Fibroblast of pulmonary artery (primary cell): ENCODE measurements at places on chromosomes 3 and 15.
A peak's percentile ranks its signal among the peaks of the same experiment; 100 is the strongest.

DNA sequence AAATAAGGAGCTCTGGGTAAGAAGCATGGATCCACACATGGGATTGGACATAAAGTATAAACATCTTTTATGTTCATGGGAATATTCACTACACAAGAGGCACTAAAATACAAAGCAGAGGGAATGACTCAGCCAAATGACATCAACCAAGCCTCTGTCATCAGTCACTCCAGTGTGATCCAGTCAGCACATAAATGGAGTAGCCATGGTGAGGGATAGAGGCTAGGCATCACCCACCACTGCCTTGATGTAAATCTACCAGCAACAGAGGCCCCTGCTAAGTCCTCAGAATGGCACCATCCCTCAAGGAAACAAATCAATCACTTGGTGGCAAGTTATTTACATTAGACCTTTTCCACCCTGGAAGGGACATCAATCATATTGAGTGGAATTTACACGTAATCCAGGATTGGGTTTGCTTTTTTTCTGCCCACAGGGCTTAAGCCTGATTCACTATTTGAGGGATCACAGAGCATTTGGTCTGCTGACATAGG lies 27.2 kb downstream of the VEPH1 start:
- peak; percentile 65 for DNase-seq

GRCh38 chr15:34993877-34994276 lies 5.8 kb upstream of the ZNF770 start:
- no peak for DNase-seq

DNA sequence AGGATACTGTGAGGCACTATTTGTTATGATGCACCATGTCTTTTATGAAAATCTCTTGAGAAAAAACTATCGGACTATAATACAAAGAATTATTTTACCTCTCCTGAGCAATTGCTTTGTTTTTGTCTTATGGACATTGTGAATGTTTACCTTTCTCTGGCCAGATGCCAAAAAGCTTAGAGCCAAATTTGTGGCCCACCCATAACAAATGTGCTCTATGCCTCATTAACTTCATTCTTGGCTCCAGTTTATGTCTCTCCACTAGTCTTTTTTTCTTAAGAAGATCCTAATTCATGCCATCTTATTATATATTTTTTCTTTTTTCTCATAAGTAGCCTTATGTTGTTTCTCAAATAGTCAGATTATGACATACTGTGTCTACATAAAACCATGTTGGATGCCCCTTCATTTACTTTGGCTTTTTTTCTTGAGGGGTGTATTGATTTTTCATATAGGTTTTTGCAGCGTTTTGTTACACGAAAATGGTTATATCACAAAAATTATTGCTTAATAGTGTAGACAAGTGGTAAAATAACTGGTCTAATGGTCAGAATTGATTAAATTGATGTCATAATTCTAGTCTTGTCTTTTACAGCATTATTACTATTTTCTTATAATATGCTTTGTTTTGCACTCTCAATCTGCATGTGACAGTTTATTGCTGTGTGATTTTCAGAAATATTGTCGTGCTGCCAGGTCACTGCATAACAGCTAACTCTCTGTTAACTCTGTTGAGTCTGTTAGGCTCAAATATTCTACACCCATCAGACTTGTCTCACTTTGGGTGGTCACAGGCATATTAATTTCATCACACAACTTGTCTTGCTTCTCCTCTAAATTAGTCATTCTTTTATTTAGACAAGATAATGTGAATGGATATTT lies 18.2 kb downstream of the SENP8 start:
- no peak for DNase-seq

- DNase-seq = no peak
These were observed 18.8 kb upstream of the NIPA2 start for GRCh38 chr15:22819651-22820050.

DNA sequence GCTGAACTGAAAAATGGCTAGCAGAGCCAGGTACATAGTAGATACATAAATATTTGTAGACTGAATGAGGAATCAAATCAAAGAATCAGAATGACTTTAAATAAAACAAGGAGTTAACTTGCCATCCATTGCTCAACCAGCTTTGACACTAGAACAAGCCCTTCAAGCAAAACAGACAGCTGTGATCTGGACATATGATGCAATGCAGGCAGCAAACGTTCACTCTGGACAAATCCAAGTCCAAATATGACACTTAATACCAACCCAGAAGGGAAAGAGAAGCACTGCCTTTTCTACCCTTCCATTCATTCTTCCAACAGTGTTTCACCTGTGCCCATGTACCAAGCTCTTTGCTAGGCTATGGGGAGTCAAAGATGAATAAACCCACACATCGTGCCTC lies 4.5 kb downstream of the THRB start:
- no peak for DNase-seq

DNA sequence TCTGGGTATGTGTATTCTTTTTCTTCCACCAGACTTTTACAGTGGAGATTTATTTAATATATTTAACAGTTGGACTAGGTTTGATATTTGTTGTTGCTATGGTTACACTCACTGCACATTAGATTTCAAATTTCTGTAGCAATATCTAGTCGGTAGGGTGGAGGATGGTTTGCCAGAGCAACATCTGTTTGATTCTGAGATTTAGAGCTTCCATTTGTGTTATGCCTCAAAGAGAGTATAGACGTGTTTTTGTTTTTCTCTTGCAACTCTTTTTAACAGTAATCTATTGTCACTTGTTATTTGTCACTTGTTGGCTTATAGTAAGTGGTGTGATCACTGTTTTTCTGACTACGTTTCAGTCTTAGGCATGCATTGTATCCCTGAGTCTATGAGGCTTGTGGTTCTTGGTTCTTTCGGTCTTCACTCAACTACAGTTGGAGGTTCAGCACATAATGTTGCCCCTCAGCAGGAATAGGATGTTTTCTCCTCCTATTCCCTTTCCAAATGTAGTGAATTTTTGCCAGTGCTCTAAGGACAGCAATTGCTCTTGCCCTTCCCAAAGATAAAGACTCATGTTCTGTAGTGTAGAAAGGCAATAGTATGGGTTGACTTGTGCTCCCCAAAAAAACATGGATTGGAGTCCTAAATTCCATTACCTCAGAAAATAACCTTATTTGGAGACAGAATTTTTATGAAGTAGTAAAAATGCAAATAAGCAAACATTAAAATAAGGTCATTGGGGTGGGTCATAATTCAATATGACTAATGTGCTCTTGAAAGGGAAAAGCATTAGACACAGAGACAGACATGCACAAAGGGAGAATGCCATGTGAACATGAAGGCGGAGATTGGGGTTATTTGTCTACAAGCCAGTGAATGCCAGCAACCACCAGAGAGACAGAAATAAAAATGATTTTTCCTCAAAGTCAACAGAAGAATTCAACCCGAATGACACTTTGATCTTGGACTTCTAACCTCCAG lies 692.1 kb downstream of the DIPK2A start:
- DNase-seq = no peak

DNA sequence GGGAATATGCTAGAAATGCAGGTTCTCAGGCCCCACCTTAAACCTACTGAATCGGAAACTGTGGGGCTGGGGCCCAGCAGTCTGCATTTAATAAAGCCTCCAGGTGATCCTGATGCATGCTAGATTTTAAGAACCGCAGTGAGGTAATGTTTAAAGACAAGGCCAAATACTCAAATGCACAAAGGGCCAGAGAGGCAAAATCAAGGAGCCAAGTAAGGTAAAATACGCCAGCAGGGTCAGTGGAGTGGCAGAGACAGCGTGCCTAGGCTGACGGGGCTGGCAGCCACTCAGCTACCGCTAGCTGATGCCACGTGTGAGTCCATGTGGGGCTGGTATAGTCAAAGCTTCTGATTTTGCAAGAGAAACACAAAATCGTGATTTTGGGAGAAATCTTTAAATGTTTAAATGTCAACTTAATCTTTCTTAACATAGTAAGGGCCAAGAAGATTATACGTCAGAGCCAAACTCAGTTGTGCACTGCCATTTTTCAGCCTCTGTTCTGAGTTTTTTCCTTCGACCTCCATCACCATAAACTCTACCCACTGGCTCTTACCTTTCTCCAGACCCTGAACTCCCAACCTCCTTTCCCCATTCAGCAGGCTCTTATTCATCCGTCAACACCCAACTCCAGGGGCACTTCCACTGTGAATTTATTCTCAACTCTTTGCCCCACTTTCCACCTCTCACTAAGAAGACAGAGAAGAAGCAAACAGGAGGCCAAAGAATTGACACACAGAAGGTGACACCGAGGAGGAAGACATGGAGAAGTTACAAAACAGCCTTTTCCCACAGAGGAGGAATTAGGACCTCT lies 136.6 kb upstream of the RAD18 start:
- no peak for DNase-seq

GRCh38 chr3:125435231-125435630 lies 60.1 kb upstream of the ZNF148 start:
- no peak for DNase-seq

- DNase-seq = peak; percentile 13
These were observed 993.8 kb downstream of the GBE1 start for GRCh38 chr3:80767604-80768003.

DNA sequence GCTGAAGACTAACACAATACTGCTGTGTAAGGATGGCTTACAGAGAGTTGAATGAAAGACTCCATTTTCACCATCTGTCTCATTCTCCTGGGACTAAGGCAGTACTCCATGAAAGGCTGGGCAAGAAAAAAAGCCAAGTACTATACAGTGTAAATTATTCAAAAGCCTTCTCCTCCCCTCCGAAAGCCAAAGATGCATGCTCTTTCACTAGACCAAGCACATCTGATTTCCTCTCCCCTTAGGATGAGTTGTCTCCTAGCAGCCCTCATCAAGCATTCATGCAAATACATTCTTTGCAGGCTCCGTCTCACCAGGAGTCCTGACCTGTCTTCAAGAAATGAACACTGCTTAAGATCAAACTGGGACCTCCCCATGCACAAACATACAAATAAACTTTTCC lies 133.5 kb upstream of the THBS1 start:
- DNase-seq = no peak

- DNase-seq = no peak
These were observed 1501.2 kb upstream of the CADM2 start for GRCh38 chr3:83457551-83457950.

GRCh38 chr3:147415286-147415685 lies 6.1 kb downstream of the ZIC1 start:
- DNase-seq = no peak

- DNase-seq = peak; percentile 28
These were observed 10.2 kb upstream of the TRIM69 start for GRCh38 chr15:44726136-44726535.

GRCh38 chr3:73624017-73624820 lies 522 bp downstream of the PDZRN3 start:
- DNase-seq = peak; percentile 70

DNA sequence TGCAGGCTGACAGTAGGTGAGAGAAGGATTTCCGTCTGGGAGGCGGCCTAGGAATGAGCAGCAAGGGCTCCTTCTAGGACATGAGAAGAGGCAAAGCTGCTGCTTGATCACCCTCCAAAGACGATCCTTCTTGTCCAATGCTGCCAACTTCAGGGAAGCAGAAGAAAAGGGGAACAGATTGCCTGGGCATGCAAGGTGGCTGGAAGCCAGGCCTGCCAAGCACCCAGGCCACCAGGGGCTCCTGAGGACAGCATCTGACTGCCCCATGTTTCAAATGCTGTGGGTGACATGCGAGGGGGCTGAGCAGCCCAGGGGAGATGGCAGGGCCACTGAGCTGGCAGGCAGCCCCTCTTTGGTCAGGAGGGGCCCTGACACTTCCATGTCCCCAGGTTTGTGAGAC lies 3.3 kb upstream of the GRIP2 start:
- DNase-seq = no peak

- no peak for DNase-seq
These were observed 116.4 kb upstream of the TJP1 start for GRCh38 chr15:29938361-29939335.

- DNase-seq = peak; percentile 69
These were observed 1.2 kb upstream of the SNAPC5 start for GRCh38 chr15:66498501-66499386.

- DNase-seq = no peak
These were observed 33.4 kb downstream of the IGDCC3 start for GRCh38 chr15:65344214-65344913.

- DNase-seq = no peak
These were observed 12.0 kb upstream of the CBLB start for GRCh38 chr3:105880681-105881290.

GRCh38 chr3:110933821-110934426 lies 137.7 kb upstream of the NECTIN3 start:
- DNase-seq = peak; percentile 22

- no peak for DNase-seq
These were observed 18.0 kb upstream of the PLXNA1 start for GRCh38 chr3:126964950-126965349.

DNA sequence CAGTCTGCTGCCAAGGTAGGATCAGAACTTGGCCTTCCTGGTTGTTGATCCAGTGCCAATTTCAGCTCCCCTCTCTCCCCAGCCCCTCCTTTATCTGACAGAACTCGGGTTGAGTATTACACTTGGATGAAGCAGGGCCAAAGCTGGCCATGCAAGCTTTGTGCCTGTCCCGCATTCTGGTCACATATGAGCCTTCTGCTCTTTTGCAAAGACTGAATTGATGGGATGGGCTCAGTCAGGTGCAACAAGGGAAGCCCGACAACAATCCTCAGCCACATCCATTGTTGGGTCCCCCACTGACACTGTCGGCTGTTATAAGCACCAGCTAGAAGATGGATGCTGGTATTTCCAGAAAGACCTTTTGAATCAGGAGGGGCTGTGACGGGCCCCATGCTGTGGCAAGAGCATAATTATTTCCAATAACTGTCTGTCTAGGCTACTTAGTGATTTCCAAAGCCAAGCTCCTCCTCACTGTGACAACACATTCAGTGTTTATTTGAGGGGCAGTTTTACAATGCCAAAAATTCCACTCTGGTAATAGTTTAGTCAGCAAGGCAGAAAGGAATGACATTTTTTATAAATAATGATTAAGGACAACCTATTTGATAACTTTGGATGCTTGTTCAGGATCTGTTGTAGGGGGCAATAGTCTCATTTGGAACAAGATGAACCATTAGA lies 146.8 kb upstream of the FRMD4B start:
- no peak for DNase-seq

- no peak for DNase-seq
These were observed 24.2 kb downstream of the CPN2 start for GRCh38 chr3:194326968-194327217.

GRCh38 chr15:34663101-34663500 lies 79.7 kb upstream of the GOLGA8B start:
- DNase-seq = no peak

DNA sequence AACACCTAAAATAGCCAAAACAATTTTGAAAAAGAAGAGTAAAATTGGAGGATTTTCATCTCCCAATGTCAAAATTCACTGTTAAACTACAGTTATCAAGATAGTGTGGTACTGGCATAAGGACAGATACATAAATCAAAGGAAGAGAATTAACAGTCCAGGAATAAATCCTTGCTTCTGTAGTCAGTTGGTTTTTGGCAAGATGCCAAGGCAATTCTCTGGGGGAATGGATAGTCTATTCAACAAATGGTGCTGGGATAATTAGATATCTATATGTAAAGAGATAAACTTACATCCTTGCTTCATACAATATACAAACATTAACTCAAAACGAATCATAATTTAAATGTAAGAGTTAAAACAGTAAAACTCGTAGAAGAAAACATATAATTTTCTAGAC lies 57.9 kb upstream of the SELENOK start:
- DNase-seq = peak; percentile 23
